ENCODE measurements at places on chromosomes 3 and 15.

DNA sequence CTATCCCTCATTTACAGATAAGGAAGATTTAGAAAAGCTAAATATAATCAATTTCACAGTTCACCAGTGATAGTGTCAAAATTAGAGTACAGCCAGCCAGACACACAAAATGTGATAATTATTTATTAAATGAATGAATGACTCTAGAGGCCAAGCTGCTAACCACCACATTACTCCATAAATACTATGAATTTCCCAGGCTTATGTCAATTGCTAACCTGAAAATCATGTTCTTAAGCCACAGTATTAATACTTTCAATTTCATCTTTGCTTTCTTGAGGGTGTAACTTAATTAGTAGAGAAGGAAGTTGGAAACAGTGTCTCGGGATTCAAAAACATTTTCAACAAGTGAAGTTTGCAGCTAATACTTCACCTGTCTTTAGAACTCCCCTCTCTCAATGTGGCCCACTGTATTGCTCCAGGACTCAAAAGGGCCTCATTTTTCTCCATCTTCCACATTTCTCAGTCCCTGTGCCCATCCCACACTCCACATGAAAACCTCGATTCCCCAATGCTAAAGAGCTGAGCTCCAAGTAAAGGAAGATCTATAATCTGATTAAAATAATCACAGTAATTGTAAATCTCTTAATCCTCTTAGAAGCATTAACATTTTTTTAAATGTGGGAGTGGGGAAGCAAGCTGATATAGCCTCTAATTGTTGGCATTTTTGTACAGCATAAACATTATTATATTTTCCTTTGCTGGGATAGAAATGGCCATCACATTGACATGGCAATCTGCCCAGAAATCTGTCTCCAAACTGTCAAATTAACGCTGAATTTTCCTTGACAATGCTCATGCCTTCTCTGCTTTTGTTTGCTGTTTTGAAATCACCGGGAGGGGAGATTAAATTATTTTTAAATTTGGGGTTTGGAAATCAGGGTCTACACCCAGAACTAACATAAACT is 765.1 kb downstream of the ROBO1 start:
- no peak for DNase-seq

GRCh38 chr3:123525433-123525832 is 59.4 kb downstream of the HACD2 start:
- no peak for DNase-seq

DNA sequence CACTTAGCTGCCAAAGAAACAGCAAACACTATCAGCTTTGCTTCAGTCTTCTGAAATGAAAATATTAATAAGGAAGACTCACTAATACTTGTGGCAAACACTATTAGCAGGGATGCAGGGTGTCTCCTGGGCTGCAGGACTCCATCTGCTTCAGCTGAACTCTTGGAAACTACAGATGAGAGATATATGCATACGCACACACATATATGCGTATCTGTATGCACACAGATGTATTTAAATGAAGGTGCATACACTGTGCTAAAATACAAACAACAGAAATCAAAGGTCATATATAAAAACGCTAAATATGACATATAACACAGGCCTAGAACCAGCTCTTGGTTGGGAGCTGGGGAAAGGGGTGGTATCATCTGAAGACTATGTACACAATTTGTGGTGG is 10.6 kb downstream of the PPM1M start:
- DNase-seq = no peak

- DNase-seq = no peak
These were observed 222.0 kb upstream of the UBE2E2 start for GRCh38 chr3:22981166-22981565.

DNA sequence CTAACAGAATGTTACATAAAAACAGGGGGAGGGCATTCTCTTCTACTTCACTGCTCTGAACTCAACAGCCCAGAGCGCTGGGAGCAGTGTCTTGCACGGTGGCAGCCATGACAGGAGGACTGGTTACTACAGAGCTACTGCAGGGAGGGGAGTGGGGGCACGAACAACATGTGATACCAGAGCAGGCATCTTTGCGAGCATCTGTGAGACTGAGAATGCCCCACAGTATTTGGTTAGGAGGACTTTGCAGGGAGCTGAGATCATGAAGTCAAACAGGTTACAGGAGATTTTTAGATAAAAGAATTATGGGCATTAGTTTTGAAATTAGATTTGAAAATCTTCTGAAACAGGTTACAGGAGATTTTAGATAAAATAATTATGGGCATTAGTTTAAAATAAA is 58.8 kb upstream of the GOLGA8B start:
- no peak for DNase-seq

- DNase-seq = no peak
These were observed 691.1 kb upstream of the NAALADL2 start for GRCh38 chr3:174168026-174168425.

DNA sequence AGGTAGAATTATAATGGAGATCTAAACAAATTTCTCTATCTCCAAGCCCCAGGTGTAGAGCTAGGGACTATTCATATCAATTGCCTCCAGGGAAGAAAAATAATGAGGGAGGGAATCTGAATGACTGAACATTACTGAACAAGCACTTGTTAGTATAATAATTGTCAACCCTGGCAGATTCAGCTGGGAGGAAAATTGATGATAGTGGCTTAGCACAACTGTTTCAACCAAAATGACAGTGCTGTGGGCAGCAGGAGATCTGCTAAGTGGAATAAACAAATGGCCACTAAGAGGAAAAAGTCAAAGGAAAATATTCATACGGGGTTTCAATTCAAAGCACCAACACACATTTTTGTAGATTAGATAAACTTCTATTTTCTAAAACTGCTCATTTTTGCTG is 294.9 kb upstream of the ZNF385D start:
- DNase-seq = no peak

DNA sequence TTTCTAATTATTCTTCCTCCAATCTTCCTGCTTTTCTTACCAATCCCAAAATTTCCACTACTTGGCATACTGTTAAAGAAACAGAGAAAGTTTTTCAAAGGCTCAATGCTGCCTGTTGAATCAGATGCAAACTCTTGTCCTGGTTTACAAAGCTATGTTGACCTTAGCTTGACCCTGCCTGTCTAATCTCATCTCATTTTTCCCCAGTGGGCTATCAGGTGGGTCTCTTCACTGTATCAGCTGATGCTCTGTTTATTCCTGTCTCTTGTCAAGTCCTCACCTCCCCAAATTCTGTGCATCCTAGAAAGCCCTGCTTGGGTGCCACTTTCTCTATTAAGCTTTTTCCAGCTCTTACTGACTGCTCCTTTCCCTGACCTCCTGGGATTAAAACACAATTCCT is 18.2 kb downstream of the NFKBIZ start:
- no peak for DNase-seq

- DNase-seq = no peak
These were observed 19.7 kb upstream of the DENND4A start for GRCh38 chr15:65811835-65812234.

GRCh38 chr3:14861031-14861430 is 42.3 kb downstream of the FGD5 start:
- no peak for DNase-seq

- DNase-seq = no peak
These were observed 276.9 kb upstream of the IL12A start for GRCh38 chr3:159711560-159712333.

DNA sequence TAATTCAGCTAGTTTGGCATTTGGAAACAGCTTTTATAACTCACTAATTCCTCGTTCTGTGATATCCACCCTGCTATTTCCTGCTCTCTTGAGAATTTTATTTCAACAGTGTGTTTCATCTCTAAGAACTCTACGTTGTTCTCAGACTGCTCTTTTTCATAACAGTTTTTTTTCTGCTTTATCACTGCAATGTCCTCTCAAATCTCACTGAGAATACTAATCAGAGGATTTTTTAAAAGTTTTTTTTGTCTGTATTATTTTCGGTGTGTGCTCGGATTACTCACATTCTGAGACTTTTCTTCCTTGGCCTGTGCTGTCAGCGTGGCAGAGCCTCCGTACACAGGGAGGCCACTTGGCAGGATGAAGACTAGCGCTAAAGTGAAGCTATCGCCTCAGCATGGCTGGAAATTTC is 59.4 kb upstream of the NEO1 start:
- DNase-seq = no peak

GRCh38 chr3:30766522-30766921 is 127.9 kb downstream of the GADL1 start:
- DNase-seq = no peak

DNA sequence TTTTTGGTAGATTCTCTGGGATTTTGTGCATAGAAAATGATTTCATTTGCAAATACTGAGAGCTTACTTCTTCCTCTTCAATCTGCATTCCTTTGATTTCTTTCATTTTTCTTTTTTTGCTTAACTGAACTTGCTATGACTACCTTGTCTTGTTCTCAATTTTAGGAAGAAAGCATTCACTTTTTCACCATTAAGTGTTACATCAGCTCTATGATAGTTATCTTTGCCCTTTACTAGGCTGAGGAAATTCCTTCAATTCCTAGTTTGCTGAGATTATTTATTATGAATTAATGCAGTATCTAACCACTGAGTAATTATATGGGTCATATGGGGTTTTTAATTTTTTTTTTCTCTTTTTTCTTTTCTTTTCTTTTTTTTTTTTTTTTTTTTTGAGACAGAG is 172.8 kb downstream of the PEAK1 start:
- no peak for DNase-seq

DNA sequence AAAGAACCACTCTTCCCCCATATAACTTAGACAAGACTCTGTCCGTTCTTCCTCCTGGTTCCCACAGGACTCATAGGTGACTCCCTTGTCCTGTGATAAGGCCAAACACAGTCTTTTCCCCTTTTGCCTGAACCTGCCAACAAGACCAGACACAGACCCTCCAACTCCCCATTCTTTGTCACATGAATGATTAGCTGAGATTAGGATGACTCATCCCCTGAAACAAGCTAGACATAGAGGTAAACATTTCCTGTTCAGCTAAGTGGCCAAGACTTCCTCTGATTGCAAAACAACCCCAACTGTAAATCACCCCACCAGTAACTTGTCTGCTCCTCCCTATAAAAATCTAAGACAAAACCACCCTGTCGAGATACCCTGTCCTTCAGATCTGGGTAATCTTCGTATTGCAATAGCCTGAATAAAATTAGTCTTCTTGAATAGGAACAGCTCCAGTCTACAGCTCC is 11.4 kb upstream of the HTR3E start:
- no peak for DNase-seq

DNA sequence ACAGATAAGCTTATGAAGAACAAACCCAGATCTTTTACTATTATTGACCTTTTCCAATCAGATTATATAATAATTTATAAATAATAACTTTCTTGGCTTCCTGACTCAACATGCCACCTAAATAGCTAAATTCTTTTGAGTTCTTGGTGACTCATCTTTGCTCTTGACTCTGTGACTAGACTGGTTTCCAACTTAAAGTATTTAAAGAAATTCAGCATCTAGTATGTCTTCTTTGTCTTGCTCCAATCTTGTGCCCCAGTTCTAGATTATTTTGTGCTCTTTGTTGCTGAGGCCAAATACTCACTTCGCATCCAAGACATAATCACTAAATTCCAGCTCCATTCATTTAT is 483.2 kb upstream of the TBL1XR1 start:
- DNase-seq = no peak

GRCh38 chr15:55758580-55758986 is 15.6 kb upstream of the PRTG start:
- no peak for DNase-seq

DNA sequence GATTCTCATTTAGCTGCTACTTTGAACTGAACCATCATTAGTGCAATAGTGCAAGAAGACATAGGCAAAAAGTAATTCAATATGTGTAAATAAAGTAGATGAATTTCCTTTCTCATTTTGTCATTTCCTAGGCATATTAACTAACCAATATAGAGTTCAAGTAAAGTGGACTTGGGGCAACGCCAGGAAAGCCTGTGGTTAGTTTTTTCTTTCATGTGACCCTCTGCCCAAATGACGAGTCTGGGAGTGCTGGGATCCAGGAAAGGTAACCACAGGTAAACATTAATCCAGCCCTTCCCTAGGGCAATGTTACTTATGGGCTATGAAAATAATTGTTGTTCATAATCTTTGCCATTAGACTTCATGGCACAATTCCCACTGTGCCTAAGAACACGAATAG is 181.0 kb downstream of the VPS13C start:
- no peak for DNase-seq

DNA sequence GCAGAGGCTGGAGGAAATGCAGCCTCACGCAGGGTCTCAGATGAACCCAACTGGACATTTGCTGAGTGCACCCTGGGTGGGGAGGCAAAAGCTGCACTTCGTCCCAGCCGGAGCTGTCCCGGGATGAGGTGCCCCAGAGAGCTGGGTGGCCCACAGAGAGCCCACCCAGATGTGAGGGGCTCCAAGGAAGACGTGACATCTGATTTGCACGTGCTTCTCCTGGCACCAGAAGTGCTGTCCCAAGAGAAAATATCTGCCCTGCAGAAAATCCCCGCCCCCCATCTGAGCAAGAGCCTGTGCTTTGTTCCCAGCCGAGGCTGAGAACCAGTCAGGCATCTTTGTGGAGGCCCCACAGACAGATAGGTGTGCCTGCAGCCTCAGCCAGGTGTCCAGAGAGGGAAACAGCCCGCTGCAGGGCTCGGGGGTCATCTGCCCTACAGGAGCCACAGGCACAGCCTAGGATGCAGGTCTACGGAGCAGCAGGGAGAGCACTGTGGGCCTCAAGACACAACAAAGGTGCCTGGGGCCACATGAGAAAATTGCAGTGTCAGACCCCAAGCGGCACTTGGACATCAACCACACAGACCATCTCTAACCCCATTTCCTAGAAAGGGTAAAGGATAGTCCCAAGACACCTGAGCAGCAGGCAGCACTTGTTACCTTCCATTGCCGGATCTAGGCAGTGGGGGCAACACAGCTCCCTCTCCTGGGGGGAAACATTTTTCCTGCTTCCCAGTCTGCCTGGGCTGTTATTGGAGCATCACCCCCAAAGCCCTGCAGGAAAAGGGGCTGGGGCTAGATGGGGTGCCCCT is 5.8 kb downstream of the TMIE start:
- no peak for DNase-seq

DNA sequence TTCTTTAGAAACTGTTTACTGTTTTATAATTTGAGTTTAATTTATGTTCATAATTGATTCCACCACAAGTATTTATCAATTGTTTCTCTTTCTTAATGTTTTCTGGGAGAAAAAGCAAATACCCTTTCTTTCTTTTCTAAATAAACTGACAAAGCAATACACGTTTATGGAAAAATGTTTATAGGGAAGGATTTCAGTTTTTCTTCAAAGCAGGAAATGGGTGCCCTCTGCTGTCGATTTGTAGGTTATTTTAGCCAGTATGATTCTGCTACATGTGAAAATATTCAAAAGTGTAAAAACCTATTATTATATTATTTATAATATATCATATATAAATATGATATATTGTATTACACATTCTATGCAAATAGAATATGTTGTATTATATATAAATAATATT is 921.0 kb upstream of the ROBO1 start:
- no peak for DNase-seq

DNA sequence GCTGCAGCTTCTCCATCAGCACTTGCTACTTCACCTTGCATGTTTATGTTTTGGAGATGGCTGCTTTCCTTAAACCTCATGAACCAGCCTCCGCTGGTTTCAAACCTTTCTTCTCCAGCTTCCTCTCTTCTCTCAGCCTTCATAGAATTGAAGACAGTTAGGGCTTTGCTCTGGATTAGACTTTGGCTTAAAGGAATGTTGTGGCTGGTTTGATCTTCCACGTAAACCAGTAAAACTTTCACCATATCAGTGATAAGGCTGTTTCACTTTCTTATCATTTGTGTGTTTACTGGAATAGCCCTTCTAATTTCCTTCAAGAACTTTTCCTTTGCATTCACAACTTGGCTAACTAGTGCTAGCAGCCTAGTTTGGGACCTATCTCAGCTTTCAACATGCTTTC is 11.7 kb upstream of the GNAT1 start:
- DNase-seq = no peak

- DNase-seq = no peak
These were observed 30.7 kb downstream of the KATNBL1 start for GRCh38 chr15:34179234-34179633.
